ENCODE measurements at places on chromosomes 7 and 10. TPM values are rescaled to one million over a fixed set of nuclear protein-coding genes. Genes with fewer than 3 reads are reported as not detected.

The AQP1 gene
- total RNA-seq: 0.40 TPM

The KLF14 gene
- total RNA-seq: not detected

The ACSL5 gene
- total RNA-seq: 0.30 TPM

The ANKRD1 gene
- 14.1 TPM for total RNA-seq

The PLXDC2 gene
- 0.06 TPM for total RNA-seq

The ODAD2 gene
- not detected for total RNA-seq

The EGR2 gene
- 0.52 TPM for total RNA-seq

The GRID2IP gene
- not detected for total RNA-seq

The C1QL3 gene
- not detected for total RNA-seq

The SPDYE2 gene
- total RNA-seq: not detected

The PLAU gene
- total RNA-seq: 74.1 TPM

The DNAJC12 gene
- 71.2 TPM for total RNA-seq

The POM121 gene
- total RNA-seq: 42.7 TPM

Measured in A549 treated with GW870086 at 1 μM for 4 hours (cell line).